ENCODE measurements at places on chromosomes 1 and 21.
A peak's percentile ranks its signal among the peaks of the same experiment; 100 is the strongest.

GRCh38 chr1:109776206-109776835 lies 12.6 kb upstream of the EPS8L3 start:
- DNase-seq = no peak

GRCh38 chr1:183281039-183281438 lies 95.0 kb downstream of the LAMC2 start:
- peak; percentile 50 for DNase-seq

- no peak for DNase-seq
Measured at GRCh38 chr1:184860535-184860934, 105.9 kb upstream of the EDEM3 start.

DNA sequence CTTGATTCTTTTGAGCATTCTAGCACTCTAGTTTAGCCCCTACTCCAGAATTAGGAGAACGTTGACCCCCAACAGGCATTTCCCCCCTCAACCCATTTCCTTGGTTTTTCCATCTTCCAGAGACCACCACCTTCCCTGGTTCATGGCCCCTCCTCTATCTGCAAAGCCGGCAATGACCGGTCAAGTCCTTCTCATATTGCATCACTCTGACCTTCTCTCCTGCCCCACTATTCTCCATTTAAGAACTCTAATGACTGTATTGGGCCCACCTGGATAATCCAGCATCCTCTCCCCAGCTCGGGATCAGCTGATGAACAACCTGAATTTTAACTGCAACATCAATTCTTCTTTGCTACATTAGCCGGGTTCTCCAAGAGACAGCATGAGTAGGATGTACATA lies 437.4 kb downstream of the NPHP4 start:
- DNase-seq = no peak

GRCh38 chr1:53291574-53291973 lies 36.3 kb downstream of the LRP8 start:
- no peak for DNase-seq

DNA sequence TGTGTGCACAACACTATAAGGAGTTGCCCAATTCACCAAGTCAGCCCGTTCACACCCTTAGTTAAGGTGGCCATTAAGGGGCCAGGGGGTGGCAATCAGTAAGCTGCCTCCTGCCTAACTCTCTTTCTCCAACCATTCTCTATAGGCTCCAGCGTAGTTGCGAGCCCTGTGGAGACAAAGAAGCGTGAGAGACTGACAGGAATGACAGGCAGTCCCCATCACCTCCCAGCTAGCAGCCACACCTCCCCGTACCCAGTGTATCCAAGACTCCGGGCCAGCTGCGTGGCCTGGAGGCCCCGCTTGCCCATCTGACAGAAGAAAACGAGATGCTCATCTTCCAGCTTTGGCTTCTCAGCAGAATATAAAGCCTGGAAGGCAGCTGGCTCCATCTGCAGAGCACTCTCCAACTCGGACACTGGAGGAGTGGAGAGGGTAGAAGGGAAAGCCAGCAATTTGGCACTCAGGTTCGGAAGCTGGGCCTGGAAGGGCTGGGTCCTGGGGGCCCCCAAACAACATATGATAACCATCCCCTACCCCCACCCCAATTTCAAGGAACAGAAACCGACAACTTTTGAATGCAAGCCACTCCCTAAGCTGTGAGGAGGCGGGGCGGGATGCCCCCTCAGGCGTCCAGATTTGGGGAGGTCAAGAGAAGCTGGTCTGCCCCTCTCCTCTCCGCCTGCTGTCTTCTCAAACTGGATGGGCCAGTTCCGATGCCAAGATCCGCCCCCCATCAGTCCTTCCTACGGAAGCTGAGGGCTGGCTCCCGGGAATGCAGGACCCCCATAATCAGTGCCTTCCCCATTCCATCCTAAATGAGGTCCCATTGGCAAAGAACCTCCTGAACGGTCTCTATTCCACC lies 872 bp downstream of the TSTD1 start:
- DNase-seq = no peak

All from fibroblast of skin of right biceps (primary cell).